Left kidney (tissue), 8 donors: ENCODE measurements at places on chromosomes 7 and 10. TPM values are rescaled to one million over a fixed set of nuclear protein-coding genes. Genes with fewer than 3 reads are reported as not detected.

Gene CYP26A1
- not detected for polyA plus RNA-seq

DNA sequence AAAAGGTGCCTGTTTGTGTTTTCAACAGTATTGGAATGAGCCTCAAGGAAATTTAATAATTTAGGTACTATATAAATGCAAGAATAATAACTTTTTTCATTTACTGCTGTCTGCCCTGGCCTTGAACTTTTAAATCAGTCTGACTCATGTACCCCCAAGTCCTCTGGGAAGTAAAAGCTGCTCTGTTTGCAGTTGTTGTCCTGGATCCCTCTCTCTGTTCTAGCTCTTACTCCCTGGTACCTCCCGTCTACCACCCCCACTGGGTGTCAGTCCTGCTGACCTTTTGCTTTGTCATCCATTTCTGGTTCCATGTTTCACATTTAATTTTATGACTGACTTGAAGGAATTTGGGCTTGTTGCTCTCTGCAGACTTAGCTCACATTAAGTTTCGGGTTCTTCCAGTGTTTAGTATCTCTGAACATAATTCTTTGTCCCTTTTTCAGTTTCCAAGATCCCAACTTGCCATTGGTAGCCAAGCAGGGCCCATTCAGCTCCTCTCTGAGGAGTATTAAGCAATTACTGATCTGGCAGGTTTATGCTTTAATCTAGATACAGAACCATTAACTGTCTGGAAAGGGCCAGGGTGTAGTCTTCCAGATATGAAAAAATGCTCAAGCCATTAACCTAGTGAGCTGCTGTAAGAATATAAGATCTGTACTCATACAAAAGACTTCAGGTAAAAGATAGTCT lies 208.7 kb upstream of the FAM3C start:
- DNase-seq = no peak

Gene PAPOLB
- 0.18 TPM for polyA plus RNA-seq

Gene SPDYE8
- polyA plus RNA-seq = 1.1 TPM

DNA sequence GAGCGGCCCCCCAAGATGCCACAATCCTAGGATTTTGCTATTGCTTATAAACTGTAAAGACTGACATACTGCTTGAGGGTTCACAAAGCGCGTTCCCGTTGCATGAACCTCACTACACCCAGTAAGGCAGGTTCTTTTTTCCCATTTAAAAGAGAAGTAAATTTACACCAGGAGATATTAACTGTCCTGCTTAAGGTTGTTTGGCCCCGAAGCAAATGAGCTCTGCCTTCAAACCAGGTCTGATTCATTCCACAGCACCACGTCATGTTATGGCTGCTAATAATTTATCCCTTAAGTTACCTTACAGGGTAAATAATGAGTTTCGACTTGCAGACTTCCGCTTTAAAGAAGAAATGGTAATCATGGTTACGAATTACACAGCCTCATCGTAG lies 559 bp upstream of the FKBP14 start:
- DNase-seq = no peak

Gene SORCS1
- 18.3 TPM for polyA plus RNA-seq

Gene ZPBP
- polyA plus RNA-seq = 0.90 TPM

DNA sequence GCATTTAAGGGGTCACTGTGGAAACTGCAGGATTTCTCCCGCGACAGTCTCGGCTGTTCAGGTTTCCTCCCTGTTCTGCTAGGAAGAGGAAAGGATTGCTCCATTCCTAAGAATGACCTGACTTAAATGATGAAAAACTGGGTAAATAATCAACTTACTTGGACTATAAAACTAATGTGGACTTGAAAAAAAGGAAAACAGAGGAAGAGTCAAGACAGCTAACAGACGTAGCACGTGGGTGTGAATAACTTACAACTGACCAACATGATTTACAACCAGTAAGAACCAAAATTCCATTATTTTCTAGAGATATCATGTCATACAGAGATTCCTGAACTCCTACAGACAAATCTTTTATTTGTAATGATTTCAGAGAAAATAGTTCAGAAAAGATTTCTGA lies 93.8 kb downstream of the ADAM12 start:
- no peak for DNase-seq

- DNase-seq = peak; percentile 24
These were observed 132.7 kb downstream of the ELAPOR2 start for GRCh38 chr7:86926732-86927131.

- DNase-seq = no peak
These were observed 83.4 kb upstream of the NUPR2 start for GRCh38 chr7:56199639-56200038.

- DNase-seq = no peak
These were observed 725.2 kb downstream of the SUGCT start for GRCh38 chr7:40859965-40860543.

DNA sequence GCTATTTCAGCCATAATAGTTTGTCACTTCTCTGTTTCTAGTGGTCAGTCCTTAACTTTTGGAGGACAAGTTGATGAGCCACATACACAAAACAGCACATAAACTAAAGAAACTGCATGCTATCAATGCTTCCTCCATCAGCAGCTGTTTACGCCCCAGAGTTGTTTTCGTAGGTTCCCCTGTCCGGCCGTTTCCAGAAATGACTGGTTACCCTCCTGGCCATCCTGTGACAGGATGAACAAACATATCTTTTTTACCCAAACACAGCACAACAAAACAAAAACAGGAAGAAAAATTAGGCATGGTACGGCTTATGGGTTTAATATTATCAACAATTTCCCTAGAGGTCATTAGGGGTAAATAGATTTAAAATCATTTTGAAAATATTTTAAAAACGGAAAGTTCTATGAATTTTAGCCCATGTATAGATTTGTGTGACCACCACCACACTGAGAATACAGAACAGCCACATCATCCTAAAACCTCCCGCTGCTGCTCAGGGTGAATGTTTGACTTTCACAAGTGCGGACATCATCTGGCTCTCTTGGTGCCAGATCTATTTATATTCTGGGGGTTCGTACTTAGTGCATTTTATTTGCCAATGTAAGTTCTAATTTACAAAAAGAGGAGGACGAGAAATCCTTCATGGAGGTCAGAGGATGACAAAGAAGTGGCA lies 74.8 kb downstream of the HIPK2 start:
- no peak for DNase-seq

Gene MEOX2
- 1.6 TPM for polyA plus RNA-seq

- DNase-seq = no peak
These were observed 123.3 kb downstream of the PTPN20 start for GRCh38 chr10:47034441-47035051.

GRCh38 chr7:159311172-159311494 lies 166.5 kb upstream of the VIPR2 start:
- no peak for DNase-seq

DNA sequence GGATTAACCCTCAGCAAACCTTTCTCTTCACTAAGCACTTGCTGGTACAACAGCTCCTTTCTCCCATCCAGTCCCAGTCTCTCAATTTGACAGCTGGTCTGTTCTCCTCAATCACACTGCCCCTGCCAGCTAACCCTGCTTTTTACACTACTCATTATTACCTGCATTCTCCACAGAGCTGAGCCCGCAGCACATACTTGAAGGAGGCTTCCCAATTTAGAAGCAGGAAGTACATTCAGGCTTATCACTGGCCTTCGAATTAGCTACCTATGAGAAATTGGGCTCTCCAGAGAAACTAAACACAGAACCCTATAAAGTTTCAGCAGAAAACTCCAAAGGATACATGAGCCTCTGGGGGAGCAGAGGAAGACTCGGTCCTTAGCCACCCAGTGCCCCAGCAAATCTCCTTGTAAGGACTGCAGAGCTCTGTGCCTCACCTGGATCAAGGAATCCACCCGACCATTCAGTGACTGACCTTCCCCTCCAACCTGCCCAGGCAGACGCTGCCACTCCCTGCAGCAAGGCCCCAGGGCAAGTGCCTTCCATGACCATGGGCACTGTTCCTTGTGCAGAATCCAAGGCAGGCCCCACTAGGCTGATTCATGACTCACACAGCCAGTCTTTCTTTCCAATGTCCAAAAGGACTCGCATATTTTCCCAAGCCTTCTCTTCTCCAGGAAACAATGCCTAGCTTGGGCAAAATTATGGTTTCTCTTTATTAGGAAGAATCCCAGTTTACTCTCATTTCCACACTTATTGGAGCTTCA lies 68.0 kb downstream of the VOPP1 start:
- DNase-seq = no peak

GRCh38 chr10:92699518-92700381 lies 10.0 kb downstream of the HHEX start:
- DNase-seq = peak; percentile 38

Gene IFIT2
- 8.3 TPM for polyA plus RNA-seq

DNA sequence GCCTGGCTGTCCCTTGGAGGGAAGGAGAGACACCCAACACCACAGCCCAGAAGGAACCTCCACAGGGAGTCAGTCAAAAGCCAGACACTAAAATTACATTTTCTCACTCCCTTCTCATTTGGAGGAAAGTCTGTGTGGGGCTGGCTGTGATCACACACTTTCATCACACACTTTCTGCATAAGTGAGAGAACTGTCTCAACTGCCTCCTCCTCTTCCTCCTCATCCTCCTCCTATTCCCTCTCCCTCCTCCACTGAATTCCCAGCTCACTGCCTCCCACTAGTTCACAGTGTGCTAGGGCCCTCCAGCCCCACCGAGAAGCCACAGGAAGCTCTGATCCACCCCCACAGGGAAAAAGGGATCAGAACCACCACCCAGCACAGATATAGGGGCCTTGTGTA lies 91.6 kb downstream of the KCNMA1 start:
- DNase-seq = no peak

DNA sequence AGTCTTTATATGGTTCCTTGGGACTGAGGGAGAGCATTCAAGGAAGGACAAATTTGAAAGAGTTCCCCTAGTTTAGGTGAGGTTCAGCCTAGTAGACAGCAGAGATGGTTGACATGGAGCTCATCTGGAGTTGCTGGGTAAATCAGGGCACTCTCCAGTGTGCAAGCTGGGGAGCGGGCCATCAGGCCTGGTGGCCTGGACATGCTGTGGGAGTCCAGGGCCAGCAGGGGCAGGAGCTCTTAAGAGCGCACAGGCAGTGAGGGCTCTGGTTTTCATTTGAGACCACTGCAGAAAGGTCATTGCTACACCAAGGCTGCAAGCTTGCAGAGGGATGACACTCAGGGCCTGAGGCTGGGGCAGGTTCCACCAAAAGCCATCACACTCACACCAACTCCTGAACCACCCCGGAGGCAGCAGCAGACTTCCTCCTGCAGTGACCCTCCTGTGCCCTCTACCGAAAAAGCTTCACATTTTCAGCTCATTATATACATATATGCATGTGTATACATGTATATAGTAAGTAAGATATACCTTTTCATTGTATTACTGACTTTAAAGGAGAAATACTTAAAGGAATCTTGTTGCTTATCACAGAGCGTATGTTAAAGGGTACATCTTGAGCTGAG lies 39.5 kb downstream of the STEAP1B start:
- DNase-seq = no peak

Gene ZNF503
- 45.2 TPM for polyA plus RNA-seq

Gene KNDC1
- 8.3 TPM for polyA plus RNA-seq

- no peak for DNase-seq
These were observed 12.9 kb downstream of the INPP5A start for GRCh38 chr10:132550366-132551092.

Gene GOLGA7B
- 1.2 TPM for polyA plus RNA-seq

- no peak for DNase-seq
These were observed 203.0 kb upstream of the MEOX2 start for GRCh38 chr7:15889507-15889906.

- DNase-seq = no peak
These were observed 198.5 kb upstream of the NEBL start for GRCh38 chr10:21095494-21096055.

Gene CDC14C
- polyA plus RNA-seq = 0.08 TPM

GRCh38 chr10:75428434-75429158 lies 2.8 kb upstream of the LRMDA start:
- no peak for DNase-seq

GRCh38 chr7:129343099-129343700 lies 91.0 kb upstream of the STRIP2 start:
- peak; percentile 43 for DNase-seq

GRCh38 chr10:124217906-124218804 lies 124.8 kb upstream of the CHST15 start:
- no peak for DNase-seq

Gene SFTPA1
- polyA plus RNA-seq = not detected

GRCh38 chr7:107069457-107069856 lies 25.0 kb downstream of the PRKAR2B start:
- no peak for DNase-seq

DNA sequence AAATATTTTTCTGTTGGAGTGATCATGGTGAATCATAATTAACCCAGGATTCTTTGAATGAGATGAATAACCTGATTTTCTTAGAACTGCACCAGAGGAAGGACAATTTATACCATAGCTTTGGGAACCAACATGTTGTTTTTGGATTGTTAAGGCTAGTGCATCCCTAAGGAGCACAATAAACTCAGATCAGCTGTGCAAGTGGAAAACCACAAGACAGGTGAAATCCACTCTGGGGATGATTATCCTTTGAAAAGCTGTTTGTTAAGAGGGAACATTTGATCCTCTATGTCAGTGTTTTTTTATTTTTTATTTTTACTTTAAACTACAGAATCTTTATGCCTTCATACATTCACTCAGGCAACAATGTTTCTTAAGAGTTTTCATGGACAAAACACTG lies 232.1 kb upstream of the PCLO start:
- no peak for DNase-seq

DNA sequence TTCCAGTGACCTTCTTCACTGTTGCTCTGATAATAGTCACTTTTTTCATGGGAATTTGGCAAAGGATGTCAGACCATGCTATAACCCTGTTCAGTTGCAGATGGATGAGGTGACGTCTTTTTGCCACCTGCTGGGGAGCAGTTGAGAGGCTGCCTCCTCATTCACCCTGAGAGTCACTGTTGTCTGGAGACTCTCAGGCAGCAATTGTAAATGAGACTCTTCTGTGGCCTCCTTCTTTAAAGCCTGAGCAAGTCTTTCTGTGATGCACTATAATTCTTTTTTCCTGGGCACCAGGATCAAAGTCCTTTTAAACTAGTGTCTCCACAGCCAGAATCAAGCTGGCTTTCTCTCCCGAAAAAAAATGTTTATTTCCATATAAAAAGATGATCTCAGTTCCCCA lies 345.1 kb downstream of the ARL4A start:
- DNase-seq = no peak

Gene THAP5
- polyA plus RNA-seq = 41.4 TPM

DNA sequence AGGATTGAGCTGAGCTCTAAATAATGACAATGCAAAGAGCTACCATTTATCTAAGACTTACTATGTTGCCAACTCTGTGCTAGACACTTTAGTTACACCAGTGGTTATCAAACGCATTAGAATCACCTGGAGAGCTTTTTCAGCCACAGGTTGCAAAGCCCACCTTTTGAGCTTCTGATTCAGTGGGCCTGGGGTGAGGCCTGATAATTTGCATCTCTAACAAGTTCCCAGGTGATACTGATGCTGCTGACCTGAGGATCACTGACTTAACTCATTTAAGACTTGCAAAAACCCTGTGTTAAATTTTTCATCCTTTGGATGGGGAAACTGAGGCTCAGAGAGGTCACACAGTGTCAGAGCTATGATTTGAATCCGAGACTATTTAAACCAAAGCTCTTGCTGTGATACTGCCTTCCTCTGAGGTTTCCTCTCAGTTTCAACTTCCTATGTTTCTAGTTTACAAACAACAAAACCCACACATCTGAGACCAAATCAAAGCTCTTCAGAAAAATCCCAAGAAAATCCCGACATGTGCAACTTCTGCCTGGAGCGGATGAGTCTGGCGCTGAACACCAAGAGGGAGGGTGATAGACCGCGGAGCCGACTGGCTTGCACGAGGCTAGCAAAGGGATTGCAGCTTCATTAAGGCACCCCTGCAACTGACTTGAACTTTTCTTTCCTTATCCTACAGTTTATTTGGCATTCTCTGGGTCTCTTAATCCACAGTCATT lies 124.9 kb downstream of the CYP26A1 start:
- no peak for DNase-seq
